ENCODE measurements at places on chromosomes 2 and 18.

DNA sequence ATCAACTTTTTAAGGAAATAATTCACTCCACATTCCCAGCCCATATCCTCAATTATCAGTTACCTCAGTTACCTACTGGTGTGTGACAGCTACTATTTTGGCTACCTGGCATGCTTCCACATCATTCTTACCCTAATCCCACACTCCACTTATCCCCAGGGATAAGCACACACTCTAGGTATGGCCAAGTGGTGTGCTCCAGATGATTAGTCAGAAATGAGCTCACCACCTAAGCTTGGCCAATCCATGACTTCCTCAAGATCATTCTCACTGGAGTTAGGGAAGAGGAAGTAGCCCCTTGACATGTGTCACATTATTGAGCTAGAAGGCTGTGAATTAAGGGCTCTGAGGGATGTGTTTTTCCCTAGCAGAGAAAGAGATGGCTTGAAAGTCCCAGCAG lies 20.9 kb upstream of the SMAD4 start:
- peak; percentile 77 for DNase-seq

DNA sequence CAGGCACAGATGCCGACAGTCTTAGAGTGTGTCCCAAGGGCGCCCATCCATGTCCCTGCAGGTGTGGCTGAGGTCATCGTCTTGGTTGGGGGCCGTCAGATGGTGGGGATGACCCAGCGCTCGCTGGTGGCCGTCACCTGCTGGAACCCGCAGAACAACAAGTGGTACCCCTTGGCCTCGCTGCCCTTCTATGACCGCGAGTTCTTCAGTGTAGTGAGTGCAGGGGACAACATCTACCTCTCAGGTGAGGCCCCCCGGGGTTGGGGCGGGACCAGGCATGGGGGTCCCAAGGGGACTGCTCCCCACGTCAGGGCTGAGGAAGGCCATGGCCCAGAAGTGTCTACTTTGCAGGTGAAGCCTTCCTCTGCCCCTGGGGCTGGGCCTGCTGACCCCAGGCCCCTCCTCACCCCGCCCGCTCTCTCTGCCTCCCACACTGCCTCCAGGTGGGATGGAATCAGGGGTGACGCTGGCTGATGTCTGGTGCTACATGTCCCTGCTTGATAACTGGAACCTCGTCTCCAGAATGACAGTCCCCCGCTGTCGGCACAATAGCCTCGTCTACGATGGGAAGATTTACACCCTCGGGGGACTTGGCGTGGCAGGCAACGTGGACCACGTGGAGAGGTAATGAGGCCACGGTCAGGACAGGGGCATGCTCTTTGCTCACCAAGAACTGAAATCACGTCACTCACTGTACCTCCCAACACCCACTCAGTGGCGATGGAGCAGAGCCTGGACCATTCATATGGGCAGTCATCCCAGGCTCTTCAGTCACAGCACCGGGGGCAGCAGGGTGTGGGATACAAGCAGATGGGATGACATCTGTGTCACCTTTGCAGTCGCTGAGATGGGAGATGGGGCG lies 230.8 kb downstream of the ATAD2B start:
- DNase-seq, result no peak

GRCh38 chr2:223101340-223102039 lies 49.5 kb downstream of the KCNE4 start:
- peak; percentile 84 for DNase-seq

- DNase-seq, result no peak
Observed at GRCh38 chr2:64609942-64610281, 43.8 kb downstream of the SERTAD2 start.

DNA sequence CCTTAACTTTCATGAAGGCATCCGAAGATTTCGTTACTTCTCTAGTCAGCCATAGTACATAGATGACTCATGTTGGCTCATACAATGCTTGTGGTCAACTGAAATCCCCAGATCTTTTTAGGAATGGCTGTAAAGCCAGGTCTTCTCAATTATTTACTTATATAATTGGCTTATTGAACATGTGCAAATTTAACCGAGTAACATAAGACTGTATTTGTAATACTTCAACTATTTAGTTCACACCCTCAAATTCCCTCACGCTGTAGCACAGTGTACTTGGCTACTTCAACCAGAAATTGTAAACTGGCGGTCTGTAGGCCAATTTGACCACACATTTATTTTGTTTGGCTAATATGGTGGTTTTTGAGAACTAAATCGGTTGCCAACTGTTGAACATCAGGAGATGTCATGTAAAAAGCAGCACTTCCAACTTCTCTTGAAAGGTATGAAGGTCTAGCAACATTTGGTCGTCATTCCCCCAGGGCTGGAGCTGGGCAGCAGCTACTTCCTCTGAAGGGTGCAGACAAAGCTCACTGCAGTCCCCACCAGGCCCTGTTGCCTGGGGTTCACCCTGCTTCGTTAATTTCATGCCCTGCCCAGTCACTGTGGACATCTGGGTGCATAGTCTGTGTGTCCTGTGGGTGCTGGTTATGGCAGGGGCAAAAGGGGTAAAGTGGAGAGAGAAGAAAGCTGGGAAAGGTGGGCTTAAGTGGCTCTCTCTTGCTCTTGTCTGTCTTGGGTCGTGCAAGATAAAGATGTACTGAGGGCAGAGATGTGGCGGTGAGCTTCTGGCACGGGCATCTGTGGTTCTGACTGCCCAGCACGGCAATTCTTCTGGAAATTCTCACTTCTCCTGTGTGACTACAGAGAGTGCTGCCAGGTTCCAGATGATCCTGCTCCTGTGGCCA lies 3.2 kb upstream of the SH3RF3 start:
- peak; percentile 92 for DNase-seq

GRCh38 chr2:551621-552020 lies 125.6 kb downstream of the TMEM18 start:
- DNase-seq, result no peak

DNA sequence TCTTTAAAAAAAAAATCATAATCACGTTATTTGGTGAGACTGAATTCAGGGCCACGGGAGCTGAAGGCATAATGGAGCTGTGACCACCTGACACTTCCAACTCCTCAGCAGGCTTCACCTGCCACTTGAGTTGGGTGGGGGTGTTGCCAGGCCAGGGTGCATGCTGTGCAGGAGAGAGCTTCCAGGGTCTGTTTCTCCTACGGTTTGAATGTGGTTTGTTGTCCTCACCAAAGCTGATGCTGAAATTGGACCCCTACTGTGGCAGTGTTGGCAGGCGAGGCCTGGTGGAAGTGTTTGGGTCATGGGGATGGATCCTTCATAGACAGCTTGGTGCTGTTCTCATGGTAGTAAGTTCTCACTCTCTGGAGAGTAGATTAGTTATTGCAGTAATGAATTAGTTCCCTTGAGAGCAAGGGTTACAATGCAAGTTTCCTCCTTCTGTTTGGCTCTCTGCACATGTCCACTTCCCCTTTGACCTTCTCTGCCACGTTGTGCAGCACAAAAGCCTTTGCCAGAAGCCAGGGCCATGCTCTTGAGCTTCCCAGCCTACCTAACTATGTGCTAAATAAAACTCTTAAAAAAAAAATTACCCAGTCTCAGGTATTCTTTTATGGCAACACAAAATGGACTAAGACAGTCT lies 38.3 kb upstream of the ANKRD44 start:
- no peak for DNase-seq

GRCh38 chr2:204625135-204625534 lies 79.9 kb downstream of the PARD3B start:
- DNase-seq, result peak; percentile 32

DNA sequence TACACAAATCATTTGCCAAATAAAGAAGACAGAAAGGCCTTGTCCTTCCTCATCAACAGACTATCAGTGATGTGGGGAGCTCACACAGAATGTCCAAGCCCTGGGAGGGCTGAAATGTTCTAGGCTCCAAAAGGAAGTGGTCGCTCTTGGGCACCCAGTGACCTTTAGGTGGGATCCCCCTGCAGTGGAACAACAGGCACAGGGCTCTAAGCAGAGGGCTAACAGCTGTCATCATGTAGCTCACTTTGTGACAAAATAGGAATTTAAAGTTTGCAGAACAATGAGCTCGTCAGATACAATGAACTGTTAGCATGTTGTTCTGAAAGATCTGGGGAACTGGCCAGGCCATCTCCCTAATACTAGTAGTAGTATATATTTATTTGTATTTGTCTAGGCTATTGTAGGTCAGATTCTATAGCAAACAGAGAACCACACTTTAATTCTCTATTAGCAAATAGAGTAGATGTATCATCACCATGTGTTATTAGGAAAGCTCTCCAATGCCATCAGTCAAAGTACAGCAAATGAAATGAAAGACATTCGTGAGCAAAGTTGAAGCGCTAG lies 151.5 kb upstream of the MAP3K20 start:
- DNase-seq, result no peak

DNA sequence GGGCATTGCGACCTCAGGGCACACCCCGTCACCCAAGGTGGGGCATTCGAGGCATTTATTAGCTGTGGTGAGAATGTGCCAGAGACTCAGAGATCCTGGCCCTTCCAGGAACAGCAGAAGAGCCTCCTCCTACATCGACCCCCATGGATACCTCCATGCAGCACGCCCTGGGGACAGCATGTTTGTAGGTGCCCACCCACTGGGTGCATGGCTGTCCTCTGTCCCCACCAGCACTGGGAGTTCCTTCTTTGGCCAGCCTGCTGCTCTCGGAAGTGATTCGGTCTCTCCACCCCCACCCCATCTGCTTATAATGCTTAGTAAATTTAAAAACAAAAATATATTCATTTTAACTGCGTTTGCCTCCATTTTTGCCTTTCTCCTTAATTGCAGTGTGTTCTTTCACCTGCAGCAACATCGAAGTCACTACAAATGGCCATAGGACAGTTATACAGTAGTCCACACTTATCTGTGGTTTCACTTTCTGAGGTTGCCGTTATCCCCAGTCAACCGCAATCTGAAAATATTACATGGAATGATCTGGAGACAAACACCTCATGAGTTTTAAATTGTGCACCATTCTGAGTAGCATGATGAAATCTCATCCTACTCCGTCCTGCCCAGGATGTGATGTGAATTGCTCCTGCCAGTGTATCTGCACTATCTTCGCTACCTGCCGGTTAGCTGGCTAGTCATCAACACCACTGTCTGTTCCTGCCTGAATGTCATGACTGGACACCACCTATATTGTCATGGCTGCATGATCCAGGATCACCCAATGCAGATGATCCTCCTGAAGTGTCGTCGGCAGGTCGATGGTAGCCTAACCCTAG lies 29.6 kb upstream of the ZCCHC2 start:
- DNase-seq, result no peak

DNA sequence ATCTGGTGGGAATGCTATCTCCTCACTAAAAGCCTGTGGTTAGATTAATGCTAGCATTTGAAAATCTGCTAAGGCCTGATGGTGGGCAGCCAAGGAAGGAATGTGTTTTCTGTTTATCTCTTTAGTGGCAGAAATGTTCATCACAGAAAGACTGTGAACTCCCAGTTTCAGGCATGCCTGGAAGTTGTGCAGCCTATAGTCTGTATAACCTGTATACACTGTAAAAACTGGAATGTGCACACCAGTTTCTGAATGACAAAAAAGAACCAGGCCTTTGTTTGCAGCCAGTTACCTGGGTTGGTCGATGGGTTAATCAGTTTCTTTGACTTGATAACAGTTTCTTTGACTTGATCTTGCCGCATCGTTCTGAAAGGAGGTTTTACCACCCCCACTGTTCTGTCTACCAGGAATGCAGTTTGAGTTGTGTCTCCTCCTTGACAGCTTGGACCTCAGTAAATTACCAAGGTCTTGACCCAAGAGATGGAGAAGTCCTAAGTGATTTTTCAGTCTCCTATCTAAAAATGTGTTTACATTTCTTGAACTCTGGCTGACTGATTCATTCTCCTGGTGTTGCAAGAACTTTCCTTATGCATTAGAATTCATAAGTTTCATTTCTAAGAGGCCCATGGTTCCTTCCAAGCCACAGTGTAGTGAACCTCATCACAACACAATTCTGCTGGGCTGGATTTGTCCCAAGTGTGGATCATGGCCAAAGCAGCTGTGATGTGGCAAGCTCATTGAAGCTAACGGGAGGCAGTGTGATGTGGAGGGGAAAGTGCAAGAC lies 62.2 kb downstream of the KIAA2012 start:
- peak; percentile 65 for DNase-seq

DNA sequence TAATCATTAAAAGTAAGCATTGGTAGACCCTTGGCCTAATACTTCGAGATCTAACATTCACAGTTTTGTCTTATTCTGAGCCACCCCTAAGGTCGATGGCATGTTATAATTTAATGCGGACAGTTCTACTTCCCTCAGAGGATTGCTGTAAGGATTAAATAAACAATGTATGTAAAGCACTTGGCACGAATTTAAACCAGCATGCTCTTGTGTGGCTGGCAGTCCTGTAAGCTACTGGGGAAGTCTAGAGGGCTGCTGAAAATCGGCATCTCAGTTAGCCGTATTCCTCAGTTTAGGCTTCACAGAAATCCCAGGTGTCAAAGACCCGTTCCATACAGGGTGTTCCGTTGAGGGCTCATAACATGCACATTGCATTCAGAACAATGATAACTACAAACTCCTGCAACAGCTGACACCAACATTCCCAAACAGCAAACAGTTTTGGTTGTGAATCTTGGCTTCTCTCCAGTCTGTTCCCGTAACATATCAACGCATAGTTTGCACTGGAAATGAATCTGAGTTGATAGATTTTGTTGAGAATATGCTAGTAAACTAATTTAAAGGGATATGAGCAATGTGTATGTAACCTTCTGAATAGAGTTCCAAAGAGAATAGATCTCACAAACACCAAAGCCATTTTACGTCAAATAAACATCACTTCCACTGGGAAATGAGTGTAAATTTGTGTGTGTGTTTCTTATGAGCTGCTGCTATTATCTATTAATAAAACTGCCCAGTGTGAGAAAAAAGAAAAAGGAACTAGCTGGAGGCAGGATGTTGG lies 52.2 kb upstream of the ACKR3 start:
- DNase-seq, result no peak

DNA sequence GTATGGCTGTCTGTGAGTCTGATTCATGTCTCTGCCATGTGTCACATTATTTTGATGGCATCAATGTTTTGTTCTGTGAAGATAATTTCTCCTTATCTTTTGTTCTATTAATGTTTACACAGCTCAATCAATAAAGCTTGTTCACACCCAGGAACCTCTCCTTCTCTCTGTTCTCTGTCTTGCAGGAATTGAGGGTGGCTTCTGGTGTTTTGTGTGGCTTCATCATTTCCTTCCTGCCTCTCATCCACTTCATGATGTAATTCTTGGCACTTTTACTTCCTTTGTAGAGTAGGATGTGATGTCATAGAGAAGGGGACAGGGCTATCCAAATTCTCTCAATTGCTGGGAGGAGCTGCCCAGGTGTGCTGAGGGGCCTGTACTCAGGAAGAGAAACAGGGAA lies 27.2 kb downstream of the ASXL3 start:
- no peak for DNase-seq

GRCh38 chr2:191950132-191950874 lies 103.4 kb upstream of the CAVIN2 start:
- peak; percentile 62 for DNase-seq

- no peak for DNase-seq
Observed at GRCh38 chr18:76398295-76398694, 96.7 kb downstream of the ZNF516 start.
